ENCODE measurements at places on chromosomes 2 and 18.

GRCh38 chr2:204108781-204109295 is 172.3 kb downstream of the ICOS start:
- no peak for DNase-seq

GRCh38 chr2:64987001-64987955 is 1.9 kb upstream of the SLC1A4 start:
- no peak for DNase-seq

DNA sequence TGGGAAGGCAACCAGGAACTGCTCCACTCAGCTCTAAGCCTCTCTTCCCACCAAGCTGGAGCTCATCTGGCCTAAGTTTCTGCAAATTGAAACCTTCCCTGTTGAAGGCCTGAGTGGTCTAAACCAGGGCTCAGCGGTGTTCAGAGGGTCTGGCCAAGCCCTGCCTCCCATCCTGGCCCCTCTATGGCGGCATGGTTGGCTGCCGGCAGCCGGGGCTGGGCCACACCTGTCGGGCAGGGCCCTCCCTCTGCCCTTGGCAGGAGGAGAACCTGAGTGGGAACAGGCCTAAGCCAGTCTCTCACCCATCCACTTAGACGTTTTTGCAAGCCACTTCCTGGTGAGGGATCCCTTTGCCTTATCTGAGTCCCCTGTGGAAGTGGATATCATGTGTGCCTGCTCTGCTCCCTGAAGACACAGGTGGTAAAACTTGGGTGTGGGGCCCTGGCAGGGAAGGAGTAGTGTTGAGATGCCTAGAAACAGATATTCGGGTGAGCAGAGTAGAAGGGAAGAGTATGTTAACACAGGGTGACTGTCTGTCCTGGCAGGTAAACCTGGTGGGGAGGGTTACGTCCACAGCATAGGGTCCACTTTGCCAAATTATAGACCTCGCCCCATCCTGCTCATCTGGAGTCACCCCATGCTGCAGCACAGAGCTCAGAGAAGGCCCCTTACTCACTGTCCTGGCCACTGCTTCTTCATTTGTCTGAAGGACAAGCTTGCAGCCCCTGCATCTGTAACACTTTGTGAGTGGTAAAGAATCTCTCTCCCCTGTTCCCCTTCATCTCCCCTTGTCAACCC is 63.0 kb upstream of the SIX2 start:
- no peak for DNase-seq

DNA sequence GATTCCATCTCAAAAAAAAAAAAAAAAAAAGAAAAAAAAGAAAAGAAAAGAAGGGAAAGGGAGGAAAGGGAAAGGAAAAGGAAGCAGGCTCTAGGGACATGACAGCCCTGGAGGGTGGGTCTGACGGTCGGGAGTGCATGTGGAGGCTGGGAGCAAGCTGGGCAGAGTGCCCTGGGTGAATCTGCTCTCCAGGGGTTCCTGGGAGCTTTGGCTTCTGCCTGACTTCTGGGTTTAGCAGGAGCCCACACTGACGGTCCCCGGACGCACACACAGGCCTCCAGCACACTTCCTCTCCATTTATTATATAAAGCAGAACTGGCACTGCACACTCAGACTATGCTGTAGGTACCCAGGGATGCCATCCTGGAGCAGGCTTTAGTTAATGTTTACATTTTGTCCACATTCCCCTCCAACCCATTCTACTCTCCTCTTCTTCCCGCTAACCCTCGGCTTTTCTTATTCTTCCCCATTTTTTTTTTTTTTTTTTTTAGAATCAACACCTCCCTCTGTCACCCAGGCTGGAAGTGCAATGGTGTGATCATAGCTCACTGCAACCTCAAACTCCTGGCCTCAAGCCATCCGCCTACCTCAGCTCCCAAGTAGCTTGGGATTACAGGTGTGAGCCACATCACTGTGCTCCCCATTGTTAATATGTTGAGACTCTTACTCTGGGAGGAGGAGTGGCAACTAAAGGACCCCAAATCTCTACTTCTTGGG is 151.1 kb upstream of the SLC1A4 start:
- no peak for DNase-seq

DNA sequence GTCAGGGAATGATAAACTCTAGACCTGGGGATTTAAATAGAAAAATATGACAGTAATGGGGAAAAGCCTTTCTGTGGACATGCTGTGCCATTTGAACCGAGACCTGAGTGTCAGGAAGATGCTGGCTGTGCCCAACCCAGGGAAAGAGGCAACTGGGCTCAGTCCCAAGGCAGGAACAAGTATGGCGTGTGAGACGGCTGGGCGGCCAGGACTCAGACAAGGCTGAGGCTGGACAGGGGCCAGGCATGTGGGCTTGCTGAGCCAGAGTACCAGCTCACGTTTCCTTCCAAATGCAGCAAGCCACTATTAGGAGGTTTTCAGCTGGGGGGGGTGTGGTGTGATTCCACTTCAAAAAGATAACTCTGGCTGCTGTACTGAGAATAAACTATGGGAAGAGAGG is 92.4 kb downstream of the INPP5D start:
- no peak for DNase-seq
